ENCODE measurements at places on chromosomes 1 and 21.

DNA sequence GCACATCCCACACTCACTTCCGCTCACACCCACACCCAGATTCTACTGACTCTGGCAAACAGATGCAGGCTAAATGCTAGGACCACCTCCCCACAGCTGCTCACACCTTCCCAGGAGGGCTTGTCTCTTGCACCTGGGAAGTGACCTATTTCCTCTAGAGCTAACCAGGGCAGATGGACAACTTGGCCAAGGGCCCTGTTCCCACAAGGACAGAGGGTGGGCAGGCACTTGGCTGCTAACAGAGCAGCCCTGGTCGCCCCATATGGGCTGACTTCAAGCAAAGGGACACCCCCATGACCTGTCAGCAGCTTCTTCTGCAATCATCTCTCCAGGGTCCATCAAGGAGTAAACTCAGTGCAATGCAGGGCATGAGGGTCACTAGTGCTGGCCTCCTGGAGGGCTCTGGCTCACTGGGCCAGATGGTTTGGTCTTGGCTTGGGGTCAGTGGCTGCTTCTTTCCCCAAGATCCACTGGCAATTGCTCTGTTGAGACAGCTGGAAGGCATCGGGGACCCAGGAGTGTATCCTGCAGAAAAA, 641.5 kb downstream of the PLPP3 start:
- DNase-seq: no peak

GRCh38 chr1:59359325-59359724, 62.4 kb downstream of the FGGY start:
- DNase-seq: no peak

- DNase-seq: no peak
Observed at GRCh38 chr1:17990401-17990800, 117.2 kb upstream of the IGSF21 start.

DNA sequence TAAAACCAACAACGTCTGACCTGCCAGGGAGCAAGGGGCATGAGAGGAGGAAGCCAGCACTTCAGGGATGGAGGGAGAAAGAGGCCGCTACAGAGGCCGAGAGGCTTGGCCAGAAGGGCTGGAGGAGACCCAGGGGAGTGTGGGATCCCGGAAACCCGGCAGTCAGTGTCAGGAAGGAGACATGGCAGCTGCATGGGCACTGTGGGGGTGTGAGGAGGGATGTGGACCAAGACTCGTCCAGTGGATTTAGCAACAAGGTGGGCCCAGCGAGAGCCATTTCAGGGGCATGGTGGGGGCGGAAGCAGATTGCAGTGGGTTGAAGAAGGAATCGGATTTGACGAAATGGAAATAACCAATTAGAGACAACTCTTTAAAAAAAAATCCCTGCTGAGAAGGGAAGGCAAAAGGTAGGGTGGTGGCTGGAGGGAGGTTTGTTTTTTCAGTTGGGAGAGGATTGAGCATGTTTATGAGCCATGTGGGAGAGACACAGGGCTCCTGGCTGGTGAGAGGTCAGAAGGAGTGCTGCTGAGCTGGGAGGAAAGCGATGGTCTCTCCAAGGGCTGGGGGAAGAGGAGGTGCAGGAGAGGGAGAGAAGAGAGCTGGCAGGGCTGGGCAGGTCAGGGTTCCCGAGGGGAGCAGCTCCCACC, 4.4 kb downstream of the B4GALT2 start:
- no peak for DNase-seq

DNA sequence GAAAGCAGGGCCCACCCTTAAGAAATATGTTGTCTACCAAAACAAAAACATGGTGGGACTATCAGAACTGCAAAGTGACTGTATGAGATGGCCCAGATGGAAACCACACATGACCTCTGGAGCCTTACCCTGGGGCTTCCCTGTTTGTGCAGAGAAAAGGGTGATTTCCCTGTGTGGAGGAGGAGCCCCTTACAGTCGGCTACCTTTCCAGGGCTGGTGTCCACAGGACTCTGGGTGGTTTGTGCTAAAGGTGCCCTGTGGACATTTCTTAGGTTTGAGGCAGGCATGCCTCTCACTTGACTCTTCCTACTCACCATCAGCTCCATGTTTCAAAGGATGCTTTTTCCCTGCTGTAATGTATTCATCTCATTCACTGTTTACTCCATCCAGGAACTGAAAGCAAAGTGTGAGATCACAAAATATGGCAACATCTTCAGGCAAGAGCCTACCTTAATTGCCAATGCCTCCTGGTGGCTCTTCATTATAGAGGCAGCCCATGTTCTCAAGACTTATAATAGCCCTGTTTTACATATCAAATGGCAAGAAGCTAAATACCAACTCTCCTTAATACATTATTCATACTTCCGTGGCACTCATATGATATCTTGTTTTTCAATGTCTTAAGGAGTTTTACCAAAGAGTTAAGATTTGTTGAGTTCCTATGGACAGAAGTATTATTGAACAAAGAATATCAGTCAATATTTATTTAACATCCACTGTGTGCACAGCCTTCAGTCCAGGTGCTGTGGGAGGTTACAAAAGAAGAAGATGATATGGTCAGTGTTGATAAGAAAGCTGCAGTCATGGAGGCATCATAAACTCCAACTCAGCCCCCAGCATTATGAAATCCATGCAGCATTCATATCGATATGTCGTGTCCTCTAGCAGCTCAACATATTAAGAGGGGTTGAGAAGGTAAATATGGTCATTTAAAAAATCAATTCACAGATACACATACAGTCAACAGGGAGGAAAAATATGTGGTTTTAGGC, 15.5 kb upstream of the TFF3 start:
- DNase-seq: no peak

DNA sequence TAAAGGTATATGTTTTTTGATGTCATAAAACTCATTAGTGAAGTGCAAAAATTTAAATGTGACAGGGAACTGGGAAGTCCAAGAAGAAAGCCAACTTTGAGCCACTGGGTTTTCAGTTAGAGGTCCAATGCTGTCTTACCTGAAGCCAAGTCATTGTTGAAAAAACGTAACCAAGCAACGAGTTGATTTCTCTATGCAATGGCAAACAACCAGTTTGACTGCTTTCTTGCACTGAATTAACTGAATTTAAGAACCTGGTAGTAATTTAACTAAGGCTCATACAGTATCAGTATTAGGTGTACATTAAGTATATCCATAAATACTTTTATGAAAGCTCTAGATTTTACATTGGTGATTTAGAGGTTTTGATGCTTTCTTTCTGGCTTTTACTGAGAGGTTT, 20.2 kb upstream of the S1PR1 start:
- no peak for DNase-seq

DNA sequence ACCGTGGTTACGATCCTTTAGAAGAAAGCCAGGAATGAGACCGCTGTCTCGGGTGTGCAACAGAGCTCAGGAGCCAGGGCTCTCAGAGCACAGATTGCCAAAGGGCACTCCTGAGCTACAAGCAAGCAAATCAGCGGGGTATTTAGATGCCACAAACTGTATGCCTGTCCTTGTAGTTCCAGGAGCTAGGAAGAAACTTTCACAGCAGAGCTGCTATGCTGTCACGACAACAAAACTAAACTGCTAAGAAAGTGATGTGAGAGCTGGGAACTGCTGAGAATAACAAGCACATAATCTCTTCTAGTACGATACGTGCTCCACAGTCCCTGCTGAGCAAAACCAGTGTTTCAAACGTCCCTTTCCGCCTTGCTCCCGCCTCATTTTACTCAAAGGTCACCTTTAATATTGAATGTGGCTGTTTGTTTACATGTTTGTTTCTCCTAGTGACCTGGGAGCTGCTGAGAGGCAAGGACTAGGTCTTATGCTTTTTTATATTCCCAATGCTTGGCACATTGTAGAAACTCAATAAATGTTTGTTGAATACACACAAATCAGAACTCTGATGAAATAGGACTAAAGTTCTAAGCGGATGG, 14.7 kb downstream of the GREM2 start:
- no peak for DNase-seq

DNA sequence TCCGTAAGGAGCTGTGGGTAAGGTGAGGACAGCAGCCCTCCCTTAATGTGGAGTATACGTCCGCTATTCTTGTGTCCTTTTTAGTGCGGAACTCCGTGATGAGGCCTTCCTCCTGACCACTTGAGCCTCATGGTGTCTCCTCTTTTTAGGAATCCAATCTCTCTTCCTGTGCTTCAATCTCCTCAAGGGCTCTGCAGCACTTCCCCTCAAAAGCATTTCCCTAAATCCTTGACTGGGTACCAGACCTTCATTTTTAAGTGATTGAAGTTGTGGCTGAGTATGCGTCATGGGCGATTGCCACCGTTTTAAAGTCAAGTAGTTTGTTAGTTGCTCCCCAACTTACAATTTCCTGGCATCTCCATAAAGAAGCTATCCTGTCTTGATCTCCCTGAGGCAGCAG, 62.8 kb downstream of the SAMSN1 start:
- DNase-seq: no peak

GRCh38 chr1:39189592-39190041, 14.9 kb upstream of the MACF1 start:
- DNase-seq: no peak

GRCh38 chr21:25405984-25406383, 201.3 kb downstream of the MRPL39 start:
- DNase-seq: peak; percentile 38

DNA sequence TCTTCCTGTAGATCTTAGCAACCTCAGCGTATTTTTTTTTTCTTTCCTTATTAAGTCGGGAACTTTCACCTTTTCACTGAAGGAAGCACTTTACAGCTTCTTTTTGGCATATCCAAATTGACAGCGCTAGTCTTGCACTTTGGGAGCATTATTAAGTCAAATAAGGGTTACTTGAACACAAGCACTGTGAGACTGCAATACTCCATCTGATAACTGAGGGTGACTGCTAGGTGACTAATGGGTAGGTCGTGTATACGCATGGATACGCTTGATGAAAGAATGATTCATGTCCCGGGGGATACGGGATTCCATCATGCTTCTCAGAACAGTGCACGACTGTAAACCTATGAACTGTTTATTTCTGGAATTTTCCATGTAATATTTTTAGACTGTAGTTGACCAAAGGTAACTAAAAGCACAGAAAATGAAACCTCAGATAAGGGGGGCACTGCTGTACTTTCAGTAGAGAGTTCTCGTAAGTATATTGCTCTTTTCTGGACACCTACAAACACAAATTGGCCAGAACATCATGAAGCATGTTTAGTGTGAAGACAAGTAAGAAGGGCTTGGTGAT, 364.7 kb downstream of the SMYD3 start:
- no peak for DNase-seq

DNA sequence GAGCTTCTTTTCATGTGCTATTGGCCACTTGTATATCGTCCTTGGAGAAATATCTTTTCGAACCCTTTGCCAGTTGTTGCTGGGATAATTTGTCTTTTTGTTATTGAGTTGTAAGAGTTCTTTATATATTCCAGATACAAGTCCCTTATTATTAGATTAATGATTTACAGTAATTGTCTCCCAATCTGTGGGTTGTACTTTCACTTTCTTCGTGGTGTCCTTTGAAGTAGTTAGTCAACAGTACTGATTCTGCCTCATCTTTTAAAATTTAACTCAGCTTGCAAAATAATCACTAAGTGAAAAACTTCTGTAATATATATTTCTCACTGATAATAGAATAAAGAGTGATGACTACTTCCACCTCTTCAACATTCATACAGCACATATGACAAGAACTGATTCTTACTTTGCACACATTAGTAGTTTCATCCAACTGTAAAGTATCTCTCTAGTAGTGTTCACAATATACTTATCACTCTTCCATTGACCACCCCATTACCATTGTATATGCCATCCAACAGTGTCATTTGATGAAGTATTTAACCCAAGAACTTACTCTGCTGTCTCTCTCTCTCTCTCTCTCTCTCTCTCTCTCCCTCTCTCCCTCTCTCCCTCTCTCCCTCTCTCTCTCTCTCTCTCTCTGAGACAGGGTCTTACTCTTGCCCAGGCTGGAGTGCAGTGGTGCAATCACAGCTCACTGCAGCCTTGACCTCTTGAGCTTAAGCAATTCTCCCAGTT, 104.2 kb upstream of the DMRTA2 start:
- DNase-seq: no peak

GRCh38 chr1:216222288-216222687, 201.0 kb downstream of the USH2A start:
- DNase-seq: no peak

GRCh38 chr21:33375101-33375644, 28.0 kb upstream of the IFNGR2 start:
- no peak for DNase-seq

- no peak for DNase-seq
Observed at GRCh38 chr1:197341626-197342025, 73.6 kb downstream of the CRB1 start.

DNA sequence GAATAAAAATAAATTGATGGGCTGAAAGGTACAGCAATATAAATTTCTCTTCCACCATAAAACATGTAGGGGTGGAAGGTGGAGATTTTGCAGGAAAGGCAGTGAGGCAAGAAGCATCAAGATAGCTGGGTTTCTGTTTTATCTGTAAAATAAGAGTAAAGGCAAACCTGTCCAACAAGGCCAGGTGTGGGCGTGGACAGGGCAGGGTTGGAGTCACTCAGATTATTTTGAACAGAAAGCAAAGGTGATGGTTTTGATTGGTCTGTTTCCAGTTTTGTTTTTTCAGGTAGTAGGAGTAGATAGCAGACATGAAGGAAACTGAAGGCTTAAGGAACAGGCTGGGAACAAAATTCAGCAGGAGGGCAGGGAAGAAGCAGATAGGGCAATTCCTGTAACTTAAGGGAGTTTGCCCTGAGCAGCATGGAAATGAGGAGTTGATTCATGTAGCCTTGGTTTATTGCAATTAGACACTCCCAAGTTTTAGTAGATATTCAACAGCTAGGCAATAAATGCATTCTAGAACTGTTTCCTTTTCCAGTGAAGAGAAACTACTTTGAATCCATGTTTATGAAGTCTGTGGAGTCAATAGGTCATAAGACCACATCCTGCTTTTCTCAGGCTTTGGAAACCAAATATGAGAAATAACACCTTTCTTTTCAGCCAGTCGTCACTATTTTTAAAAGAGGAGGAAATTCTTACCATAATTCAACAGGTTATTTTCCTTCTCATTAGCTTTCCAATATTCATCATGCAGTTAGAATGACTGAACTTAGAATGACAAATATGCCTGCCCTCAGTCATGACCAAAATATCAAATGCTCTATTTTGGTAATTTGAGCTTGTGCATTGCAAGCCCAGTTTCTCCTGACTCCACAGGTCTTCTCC, 38.7 kb upstream of the CD55 start:
- no peak for DNase-seq

GRCh38 chr1:217929213-217929885, 298.2 kb downstream of the SPATA17 start:
- DNase-seq: no peak

- DNase-seq: peak; percentile 27
Observed at GRCh38 chr1:75796376-75797272, at the start of gene MSH4. Gene MSH4, plus strand, starts transcription at chr1:75796882. Its CDS starts 104 bp downstream, at chr1:75796986.

GRCh38 chr1:32400876-32401631, 6.8 kb upstream of the BSDC1 start:
- peak; percentile 54 for DNase-seq

DNA sequence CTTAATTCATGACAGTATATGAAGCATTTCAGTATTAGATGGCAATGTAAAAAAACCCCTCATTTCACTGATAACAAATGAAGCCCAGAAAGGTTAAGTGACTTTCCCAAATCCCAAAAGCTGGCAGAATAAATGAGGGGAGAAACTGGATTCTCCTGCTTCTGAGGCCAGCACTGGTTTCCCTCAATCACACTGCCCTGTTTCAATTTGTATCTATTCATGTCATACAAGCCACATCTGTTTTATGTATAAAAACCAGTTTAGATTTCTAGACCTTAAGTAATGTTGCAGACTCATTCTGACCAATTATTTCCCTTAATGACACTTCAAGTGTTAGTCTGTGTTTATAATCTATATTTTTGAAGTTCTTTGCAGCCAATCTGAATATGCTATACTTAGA, 16.8 kb downstream of the PLPPR4 start:
- DNase-seq: no peak
